ENCODE measurements at places on chromosomes 11 and 22.

- DNase-seq = no peak
These were observed 102.4 kb downstream of the PRMT3 start for GRCh38 chr11:20489948-20490347.

DNA sequence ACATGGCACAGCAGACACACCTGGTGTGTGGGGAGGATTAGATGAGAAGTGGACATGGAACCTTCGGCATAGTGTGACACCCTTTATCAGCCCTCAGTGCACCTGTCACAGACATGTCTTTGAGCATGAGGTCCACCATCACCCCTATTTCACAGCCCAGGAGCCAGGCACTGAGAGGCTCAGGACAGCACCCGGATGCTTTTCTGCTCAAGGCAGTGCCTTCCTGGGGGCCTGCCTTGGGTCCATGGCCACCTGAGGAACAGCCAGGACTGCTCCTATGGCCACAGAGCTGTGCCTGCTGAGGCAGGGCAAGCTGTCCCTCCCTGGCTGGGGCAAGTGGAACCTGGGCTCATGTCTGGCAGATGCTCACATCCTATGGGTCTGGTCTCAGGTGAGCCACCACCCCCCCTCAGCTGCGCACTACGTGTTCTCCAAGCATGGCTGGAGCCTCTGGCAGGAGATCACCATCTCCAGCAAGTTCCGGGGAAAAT lies 75.8 kb downstream of the MORC2 start:
- no peak for DNase-seq

GRCh38 chr22:20024650-20025397 lies 3.9 kb downstream of the TANGO2 start:
- no peak for DNase-seq

DNA sequence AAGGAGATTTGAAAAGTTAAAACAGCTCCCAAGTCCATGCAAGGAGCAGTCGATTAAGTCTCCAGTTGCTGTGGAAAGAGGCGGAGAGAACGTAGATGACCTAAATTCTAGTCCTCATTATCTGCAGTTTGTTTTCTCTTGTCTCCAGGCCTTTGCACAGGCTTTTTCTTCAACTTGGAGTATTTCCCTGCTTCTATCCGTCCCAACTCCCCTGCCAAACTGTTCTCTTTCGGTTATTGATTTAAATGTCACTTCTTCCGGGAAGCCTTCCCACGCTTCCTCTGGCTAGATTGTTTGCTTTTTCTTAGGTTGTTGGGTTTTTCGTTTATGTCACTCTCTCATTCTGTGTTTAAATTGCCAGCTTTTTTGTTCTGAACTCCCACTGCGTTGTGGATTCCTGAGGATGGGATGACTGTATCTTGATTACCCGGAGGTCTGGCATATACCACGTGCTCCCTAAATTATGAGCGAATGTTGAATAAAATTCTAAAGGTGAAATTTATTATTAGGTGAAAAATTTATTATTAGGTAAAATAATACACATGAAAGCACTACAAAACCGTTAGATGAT lies 463 bp downstream of the TMEM126B start:
- DNase-seq = peak; percentile 5

- DNase-seq = no peak
These were observed 930 bp downstream of the SCYL1 start for GRCh38 chr11:65525546-65526480.

GRCh38 chr11:10032935-10033334 lies 261.1 kb downstream of the SBF2 start:
- peak; percentile 74 for DNase-seq

DNA sequence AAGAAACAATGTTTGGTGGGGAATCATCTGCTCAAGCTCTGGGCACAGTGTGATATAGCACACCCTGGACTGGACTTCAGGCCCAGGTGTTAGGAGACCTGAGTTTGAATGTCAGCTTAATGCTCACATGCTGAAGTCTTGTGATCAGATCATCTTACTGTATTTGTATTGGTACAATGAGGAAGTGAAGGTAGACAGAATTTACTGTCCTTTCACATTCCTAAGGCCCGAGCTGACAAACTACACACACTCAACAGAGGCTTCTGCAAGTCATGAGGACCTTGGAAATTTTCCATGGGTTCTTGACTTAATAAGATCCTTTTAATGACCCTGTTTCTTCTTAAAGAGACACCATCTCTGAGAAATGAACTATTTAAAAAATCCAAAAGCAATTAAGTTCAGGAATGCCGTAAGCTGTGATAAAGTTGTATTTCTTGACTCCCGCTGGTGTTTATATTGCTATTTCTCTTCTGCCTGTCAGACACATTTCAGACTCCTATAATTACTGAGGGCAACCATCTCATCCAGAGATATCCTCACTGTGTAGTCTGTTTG lies 802.0 kb downstream of the DLG2 start:
- DNase-seq = no peak

DNA sequence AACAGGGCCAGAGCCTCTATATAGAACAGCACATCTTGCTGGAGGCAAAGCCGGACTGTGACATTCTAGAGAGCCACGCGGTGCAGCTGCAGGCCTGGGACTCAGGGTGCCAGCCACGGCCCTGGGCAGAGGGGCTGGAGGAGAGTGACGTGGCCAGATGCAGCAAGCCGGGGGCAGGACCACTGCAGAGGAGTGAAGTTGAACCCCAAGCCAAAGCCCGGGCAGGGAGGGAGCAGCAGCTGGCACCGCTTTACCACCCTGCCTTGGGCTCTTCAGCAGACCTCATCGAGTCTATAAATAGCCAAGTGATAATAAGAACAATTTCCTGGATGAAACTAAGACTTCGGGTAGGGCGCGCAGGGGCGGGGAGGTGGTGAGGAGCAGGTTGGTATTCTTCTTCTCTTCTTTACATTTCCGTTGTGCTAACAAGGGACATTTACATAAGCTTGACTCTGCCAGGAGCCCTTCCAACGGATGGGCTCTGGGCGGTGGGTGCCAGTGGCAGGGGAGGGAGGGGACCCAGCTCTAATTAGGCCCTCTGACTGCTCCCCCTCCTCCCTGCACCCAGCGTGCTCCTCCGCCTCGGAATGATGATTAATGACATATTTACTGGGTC lies 110.2 kb downstream of the ST3GAL4 start:
- DNase-seq = peak; percentile 39

DNA sequence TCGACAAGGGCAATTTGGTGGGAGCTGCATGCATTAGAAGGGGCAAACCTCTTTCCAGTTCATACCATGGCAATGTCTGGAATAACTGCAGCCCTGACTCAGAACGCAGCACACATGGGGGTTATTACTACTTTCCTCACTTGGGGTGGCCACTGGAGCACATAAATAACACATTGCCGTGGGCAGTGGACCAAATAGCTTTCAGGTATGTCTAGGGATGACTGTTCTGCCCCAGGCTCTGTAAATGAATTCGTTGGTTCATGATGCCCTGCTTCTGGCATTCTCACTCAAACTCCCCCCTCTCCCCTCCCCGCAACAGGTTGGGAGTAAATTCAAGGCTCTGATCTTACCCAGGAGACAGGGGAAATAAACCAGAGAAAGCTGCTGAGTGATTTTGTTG lies 238.0 kb upstream of the PLET1 start:
- no peak for DNase-seq

GRCh38 chr11:118886681-118887111 lies 3.0 kb downstream of the CXCR5 start:
- DNase-seq = no peak

DNA sequence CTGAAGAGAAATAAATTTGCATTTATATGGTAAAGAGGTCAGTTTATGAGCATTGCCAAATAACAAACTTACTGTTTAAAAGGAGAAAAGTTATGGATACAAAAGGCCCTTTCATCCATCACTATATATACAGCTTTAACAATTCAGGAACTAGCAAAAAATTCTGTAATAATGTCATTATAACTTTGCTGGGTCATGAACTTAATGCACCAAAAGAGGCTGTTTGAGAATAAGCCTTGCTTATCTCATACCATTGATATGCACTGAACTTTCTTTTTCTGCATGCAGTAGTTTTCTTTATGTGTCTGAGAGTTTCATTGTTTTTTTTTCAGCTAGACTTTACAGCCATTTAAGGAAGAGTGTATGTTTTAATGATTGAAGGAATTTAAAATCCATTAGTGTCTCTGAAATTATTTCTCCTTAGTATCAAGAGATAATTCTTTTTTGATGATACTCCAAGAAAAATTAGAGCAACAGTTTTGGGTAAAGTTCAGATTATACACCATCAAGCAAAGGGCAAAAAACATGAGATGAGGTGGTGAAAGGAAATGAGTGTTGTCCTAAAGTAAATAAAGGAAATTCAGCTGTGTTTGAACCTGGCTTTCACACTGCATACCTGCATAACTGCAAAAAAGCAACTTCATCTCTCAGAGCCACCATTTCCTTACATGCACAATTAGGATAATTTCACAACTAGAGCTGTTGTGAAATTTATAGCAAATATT lies 188.2 kb upstream of the ANO3 start:
- DNase-seq = peak; percentile 51

DNA sequence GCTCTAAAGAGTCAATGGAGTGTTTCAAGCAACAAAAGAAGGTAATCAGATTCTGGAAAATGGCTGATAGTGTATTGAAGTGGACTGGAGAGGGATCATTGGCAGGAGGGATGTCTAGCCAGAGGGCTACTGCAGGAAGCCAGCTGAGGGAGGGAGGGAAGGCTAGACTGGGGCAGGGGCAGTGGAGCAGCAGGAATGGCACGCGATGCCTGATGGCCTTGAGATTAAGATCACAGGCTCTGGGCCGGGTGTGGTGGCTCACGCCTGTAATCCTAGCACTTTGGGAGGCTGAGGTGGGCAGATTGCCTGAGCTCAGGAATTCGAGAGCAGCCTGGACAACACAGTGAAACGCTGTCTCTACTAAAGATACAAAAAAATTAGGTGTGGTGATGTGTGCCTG lies 47.5 kb upstream of the PRDM11 start:
- DNase-seq = no peak

DNA sequence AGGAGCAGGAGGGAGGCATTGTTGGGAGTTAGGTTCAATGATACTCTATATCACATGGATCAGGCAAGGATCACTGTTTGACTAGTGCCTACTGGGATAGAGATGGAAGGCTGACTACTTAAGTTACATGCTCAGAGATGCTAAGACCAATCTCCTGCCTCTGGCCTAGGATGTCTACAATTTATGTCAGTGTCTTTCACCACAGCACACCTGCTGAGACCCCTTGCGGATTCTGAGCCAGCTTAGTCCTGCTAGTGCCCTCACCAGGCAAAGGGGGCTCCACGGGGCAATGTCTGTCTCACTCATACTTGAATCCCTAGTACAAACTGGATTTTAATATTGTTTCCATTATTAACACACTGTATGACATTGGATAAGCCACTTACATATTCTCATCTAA lies 732.5 kb downstream of the DLG2 start:
- no peak for DNase-seq

DNA sequence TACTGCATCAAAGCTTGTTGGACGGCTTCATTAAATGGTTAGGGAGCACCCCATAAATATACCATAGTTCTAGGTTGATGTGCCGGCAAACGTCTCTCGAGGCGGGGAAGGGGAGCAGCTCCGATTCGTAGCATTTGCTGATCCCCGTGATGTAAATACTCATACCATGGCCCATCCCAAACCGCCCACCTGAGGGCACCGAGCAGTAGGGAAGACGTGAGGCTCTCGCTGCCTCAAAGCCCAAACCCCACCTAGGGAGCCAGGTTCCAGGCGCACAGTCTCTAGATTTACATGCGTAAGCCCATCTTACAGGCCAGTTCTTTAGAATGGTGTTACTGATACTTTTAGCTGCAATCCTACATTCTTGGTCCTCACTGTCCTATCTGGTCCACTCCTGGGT lies 124.0 kb downstream of the FEZ1 start:
- DNase-seq = no peak

DNA sequence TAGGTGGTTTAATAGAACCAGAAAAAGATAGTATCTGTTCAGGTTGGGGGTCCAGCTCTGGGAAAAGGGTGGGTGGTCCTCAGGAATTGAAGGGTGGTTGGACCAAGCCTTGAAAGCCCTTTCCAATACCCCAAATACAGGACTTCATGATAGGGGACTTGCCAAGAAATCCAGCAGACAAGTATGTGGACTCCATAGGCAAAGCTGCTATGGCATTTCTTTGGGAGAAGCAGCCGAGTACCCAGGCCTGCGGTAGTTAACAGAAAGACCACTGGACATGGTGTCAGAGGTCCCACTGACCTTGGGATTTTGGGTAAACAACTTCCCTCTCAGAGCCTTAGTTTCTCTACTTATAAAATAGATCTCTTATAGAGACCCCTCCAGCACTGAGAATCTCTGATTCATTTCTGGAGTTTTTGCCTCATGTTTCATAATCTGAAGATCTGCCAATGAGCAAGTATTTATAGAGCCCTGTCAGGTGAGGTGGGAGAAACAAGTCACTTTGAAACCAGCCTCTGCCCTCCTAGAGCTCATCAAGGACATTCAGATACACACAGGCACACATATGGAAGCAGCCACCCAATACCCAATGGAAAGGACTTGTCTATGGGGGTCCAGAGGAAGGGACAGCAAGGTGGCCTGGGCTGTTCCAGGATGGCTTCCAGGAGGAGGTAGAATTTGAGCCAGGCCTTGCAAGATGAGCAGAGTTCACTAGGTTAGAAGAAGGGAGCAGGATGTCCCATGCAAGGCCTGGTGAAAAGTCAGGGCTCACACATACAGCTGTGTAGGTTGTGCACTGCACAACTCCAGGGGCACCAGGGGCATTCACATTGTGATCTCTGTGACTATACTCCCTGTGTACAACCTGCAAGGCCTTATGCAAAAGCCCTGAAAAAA lies 31.0 kb upstream of the ACCSL start:
- peak; percentile 23 for DNase-seq

- DNase-seq = no peak
These were observed 20.3 kb upstream of the APLP2 start for GRCh38 chr11:130049328-130049771.

GRCh38 chr11:62709247-62710000 lies 1.9 kb downstream of the GNG3 start:
- DNase-seq = peak; percentile 97

- DNase-seq = peak; percentile 17
These were observed 4.2 kb downstream of the PLAAT3 start for GRCh38 chr11:63609971-63610580.

DNA sequence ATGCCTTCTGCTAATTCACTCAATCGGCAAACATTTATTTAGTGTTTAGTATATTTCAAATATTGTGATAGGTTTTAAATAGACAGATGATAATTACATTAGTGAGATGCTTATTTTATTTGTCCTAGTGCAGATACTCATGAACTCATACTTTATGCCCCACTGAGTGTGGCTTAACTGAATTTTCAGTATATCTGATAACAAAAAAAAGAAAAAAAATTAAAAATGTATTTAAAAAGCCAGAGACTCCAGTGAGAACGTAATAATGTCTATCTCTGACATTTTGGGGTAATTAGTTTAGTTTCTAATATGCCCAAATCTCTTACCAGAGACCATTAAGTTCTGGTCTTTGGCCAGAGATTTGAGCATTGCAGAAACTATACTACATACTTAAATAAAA lies 332.6 kb upstream of the CHORDC1 start:
- no peak for DNase-seq

DNA sequence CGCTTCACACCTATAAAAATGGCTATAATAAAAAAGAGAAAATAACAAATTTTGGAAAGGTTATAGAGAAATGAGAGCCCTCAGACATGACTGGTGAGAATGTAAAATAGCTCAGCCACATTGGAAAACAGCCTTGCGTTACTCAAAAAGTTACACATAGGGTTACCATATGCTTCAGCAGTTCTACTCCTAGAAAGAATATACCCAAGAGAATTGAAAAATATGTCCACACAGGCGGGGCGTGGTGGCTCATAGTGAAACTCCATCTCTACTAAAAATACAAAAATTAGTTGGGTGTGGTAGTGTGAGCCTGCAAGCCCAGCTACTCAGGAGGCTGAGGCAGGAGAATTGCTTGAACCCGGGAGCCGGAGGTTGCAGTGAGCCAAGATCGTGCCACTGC lies 7.6 kb upstream of the JHY start:
- DNase-seq = peak; percentile 17

- peak; percentile 86 for DNase-seq
These were observed 37.9 kb downstream of the SCUBE2 start for GRCh38 chr11:9053316-9054035.
